ENCODE measurements at places on chromosomes 7 and 10. TPM values are rescaled to one million over a fixed set of nuclear protein-coding genes. Genes with fewer than 3 reads are reported as not detected.

PHYHIPL gene
- total RNA-seq: not detected

HMX3 gene
- not detected for total RNA-seq

EBF3 gene
- not detected for total RNA-seq

ELMO1 gene
- total RNA-seq: under 0.01 TPM

TMEM236 gene
- under 0.01 TPM for total RNA-seq

HOXA10 gene
- 13.7 TPM for total RNA-seq

DKK1 gene
- 266 TPM for total RNA-seq
